NCI-H524 treated with DMSO at 0.1 percent for 48 hours (cell line): ENCODE measurements at places on chromosomes 13 and 19.

- DNase-seq, result no peak
Measured at GRCh38 chr19:29876414-29876813, 64.6 kb downstream of the CCNE1 start.

- DNase-seq, result no peak
Measured at GRCh38 chr13:74218291-74218690, 84.1 kb upstream of the KLF12 start.

DNA sequence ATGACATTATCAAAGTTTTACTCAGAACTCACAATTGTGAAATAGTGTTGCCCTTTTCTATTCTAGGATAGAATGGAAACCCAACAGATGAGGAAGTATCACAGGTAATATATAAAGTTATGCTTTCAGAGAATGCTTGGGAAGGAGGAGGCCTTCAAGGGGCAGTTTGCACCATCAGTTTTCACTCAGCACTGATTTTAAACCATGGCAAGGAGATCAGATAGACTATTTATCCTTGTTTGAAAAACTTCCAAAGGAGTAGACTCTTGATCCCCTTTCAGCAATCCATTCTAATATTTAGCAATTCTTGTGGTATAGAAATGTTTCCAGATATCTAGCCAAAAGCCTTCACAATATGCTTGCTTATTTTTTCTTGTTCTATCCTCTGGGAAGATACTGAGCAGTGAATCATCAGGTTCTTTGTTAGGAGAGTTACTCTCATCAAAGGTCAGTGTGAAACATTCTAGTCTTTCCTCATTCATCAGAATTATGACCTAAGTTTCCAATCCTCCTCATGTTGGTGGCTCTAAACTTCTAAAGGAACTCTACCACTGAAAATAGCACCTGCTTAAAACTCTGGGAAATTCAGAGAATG lies 3.8 kb downstream of the GPC6 start:
- DNase-seq, result no peak

DNA sequence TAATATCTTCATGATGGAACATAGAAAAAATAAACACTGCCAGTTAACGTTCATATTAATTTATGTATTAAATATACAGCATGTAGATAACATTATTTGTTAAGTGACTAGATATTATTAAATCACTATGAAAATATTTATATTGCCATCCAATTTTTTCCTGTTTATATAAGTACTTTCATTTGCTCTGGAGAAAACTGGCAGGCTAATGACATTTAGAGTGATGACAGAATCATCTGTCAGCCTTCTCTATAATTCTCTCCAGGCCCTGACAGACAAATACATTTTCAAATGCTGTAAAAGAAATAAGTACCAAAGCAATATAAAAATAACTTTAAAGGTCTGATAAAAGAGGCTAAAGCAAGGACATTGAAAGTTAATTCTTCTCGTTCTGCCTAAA lies 2556.7 kb upstream of the PCDH20 start:
- DNase-seq, result no peak

GRCh38 chr13:29743201-29743786 lies 107.1 kb downstream of the UBL3 start:
- DNase-seq, result no peak

DNA sequence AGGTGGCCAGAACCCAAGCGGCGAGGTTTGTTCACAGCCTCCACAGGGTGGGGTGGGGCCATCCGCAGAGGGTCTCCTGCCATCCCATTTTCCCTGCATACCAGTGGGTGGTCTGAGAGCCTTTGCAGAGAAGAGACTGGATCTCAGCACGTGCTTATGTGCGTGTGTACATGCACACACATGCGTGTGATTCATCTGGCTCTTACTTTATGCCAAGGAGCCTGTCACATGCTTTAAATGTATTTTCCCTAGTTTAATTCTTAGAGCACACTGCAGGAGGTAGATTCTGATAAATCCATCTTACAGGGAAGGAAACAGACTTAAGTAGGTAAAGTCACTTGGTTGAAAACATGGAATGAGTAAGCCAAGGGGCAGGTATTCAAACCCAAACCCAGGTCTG lies 47.1 kb downstream of the CAPN12 start:
- DNase-seq, result no peak

- no peak for DNase-seq
Measured at GRCh38 chr19:44776402-44777096, 1.1 kb upstream of the CBLC start.

GRCh38 chr13:72165276-72165675 lies 298.3 kb upstream of the DACH1 start:
- no peak for DNase-seq

- DNase-seq, result no peak
Measured at GRCh38 chr13:41179593-41180250, 14.6 kb downstream of the KBTBD7 start.

DNA sequence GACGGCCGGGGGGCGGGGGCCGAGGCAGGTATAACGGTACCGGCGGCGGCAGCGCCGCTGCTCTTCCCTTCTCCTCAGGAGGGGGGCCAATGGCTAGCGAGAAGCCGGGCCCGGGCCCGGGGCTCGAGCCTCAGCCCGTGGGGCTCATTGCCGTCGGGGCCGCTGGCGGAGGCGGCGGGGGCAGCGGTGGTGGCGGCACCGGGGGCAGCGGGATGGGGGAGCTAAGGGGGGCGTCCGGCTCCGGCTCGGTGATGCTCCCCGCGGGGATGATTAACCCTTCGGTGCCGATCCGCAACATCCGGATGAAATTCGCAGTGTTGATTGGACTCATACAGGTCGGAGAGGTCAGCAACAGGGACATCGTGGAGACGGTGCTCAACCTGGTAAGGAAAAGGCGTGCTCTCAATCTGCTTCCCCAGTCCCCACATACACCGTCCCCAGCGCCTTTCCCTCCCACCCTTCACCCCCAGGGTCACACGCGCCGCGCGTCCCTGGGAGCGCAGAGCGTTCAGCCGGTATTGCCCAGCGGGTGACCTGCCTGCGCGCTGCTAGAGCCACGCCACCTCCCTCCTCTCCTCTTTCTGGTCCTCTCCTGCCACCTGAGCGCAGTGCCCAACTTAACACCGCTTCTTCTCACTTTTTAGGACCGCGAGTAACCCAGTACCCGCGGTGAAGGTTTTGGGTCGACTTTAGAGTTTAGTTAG lies 814 bp downstream of the NBEA start:
- DNase-seq, result no peak

DNA sequence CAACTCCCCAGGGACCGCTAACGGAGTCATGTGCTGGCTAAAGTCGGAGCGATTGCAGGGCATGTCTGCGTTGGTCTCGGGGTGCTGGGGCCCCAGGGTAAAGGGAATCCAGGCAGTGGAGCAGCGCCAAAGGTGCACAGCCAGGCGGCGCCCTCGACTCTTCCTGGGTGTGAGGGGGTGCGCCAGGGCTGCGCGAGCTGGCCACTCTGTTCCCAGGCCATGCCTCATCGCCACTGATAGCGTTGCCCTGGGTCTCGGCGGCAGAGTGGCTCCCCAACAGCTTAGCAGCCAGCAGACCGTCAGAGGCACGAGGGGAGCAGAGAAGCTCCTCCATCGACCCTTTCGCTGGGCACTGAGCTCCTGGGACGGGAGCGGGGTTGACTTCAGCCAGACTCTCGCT lies 152.7 kb downstream of the B3GLCT start:
- DNase-seq, result no peak

- no peak for DNase-seq
Measured at GRCh38 chr19:53659292-53659691, 27.5 kb downstream of the DPRX start.

DNA sequence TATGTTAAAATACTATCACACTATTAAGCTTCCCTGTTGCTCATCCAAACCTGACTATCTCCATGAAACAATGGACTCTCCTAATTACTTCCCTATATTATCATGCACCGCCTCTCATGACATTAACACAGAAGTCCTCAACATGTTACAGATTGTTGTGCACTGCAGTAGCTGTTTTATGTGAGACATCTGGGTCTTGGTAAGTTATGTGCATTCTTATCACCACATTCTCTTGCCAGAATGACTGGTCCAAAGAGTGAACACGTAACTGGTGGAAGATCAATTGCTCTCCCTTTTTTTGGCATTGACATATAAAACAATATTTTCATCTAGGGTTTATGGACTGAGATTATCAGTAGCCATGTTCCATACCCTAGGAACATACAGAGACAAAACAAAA lies 59.4 kb downstream of the POSTN start:
- DNase-seq, result no peak

GRCh38 chr19:22545751-22546150 lies 88.4 kb upstream of the ZNF492 start:
- no peak for DNase-seq

DNA sequence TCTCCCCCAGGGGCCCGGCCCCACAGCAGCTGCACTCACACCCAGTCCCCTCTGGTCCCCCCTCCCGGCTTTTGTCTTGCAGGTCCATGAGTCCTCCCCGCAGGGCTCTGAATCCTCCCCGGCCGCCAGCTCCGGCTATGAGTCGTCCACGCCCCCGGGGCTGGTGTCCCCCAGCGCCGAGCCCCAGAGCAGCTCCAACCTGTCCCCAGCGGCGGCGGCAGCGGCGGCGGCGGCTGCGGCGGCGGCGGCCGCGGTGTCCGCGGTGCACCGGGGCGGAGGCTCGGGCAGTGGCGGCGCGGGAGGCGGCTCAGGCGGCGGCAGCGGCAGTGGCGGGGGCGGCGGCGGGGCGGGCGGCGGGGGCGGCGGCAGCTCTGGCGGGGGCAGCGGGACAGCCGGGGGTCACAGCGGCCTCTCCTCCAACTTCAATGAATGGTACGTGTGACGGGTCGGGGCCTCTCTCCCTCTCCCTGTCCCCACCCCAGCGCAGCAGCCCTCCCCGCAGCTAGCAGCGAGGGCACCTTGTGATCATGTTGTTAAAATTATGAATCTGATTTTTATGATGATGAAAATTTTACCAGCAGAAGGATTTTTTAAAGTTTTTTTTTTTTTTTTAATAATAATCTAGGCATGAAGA lies 3.8 kb downstream of the ZIC2 start:
- DNase-seq, result no peak

DNA sequence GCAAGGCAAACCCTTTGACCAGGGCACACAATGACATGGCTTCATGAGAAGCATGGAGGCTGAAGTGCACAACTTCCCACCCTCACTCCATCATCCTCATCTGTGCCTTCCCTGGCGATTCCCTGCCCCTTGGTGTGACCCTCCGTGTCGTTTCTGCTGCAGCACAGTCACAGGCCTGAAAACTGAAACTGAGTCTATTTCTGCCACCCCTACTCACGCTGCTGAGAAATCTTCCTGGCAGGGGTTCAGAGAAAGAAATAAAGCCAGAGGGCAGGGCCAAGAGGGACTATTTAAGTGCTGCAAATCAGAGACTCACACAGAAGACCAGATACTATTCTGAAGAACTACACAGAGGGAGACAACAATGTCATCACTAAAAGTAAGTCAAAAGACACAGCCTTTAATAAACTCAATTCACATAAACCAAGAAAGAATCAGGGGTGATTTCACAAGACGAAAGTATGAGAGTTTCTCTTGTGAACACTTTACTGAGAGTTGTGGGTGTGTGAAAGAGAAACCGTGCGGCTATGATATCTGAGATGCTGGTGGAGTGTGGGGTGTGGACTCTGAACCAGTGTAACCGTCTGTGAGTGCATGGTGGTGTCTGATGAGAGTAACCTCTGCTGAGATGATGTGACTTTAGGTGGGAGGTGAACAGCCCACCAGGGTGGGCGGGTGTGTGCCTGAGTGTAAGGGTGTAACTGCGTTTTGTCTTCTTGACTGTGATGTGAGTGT lies 23.5 kb downstream of the LGALS16 start:
- DNase-seq, result no peak

DNA sequence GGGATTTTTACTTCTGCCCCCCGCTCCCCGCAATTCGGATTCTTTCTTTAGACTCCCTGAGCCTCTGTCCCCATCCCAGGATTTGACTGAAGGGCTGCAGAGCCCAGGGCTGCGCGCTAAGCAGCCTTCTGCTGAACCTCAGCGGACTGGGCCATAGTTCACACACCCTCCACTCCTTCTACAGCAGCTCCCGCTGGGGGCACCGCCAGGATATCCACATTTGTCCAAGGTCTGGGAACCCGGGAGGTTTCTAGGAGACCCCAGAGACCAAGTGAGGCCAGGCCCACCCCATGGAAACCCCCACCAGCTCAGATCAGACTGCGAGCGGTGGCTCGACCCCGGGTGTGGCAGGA lies 463.3 kb downstream of the ITGBL1 start:
- DNase-seq, result no peak

- DNase-seq, result no peak
Measured at GRCh38 chr19:51219971-51220370, 4.9 kb upstream of the CD33 start.

GRCh38 chr19:591099-591958 lies 1.6 kb downstream of the HCN2 start:
- DNase-seq, result no peak

DNA sequence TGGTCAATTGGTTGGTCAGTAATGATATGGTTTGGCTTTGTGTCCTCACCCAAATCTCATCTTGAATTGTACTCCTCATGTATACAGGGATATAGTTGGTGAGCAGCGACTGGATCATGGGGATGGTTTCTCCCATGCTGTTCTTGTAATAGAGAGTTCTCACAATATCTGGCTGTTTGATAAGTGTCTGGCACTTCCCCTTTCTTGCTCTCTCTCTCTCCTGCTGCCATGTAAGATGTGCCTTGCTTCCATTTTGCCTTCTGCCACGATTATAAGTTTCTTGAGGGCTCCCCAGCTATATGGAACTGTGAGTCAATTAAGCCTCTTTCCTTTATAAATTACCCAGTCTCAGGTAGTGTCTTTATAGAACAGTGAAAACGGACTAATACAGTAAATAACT lies 120.7 kb downstream of the TRPC4 start:
- no peak for DNase-seq

DNA sequence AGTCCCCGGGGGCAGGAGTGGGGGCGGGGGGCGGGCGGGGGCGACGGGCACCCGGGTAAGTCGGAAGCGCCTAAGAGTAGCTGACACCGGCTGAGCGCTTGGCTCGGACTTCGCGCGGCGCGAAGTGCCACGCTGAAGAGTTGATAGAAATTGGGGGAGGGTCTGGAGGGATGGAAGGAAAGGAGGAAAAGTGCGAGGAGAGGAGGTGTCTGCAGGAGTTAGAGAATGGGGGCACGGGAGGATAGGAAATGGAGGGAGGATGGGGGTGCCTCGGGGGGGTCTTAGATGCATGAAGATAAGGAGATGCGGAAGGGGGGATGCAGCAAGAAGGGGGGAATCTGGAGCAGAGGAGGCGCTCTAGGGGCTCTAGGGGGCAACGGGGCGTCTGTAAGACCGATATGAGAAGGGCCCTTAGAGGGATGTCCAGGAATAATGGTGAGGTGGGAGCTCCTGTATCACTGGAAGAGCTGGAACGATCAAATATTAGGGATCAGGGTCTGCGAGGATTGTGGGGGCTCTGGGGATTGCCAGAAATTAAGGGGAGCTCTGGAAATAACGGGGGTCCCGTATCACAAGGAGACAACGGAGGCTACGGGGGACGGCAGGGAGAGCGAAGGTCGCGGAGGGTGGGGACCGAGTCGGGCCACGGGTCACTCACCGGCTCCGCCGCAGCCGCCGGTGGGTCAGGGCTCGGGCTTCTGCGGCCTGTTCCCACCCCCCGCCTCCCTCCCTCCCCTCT lies at the start of gene MYPOP:
Gene MYPOP (minus strand): TSS at position 702 of the 739 bp plus-strand sequence. CDS start 840 bp downstream, outside the sequence.
- no peak for DNase-seq

GRCh38 chr13:104993708-104994107 lies 1541.8 kb downstream of the EFNB2 start:
- no peak for DNase-seq

- DNase-seq, result no peak
Measured at GRCh38 chr19:16921766-16922591, 33.2 kb downstream of the F2RL3 start.
